Caco-2 (cell line): ENCODE measurements at places on chromosomes 3 and 15.

GRCh38 chr3:112582244-112582874, 20.5 kb downstream of the SLC35A5 start:
- DNase-seq, result no peak

- DNase-seq, result no peak
Observed at GRCh38 chr3:88041005-88041404, 17.8 kb downstream of the CGGBP1 start.

GRCh38 chr3:109355625-109356441, 18.5 kb upstream of the DPPA4 start:
- no peak for DNase-seq

- DNase-seq, result no peak
Observed at GRCh38 chr15:96290679-96291078, 39.8 kb upstream of the NR2F2 start.

GRCh38 chr3:31116651-31117050, 222.2 kb upstream of the GADL1 start:
- DNase-seq, result no peak

DNA sequence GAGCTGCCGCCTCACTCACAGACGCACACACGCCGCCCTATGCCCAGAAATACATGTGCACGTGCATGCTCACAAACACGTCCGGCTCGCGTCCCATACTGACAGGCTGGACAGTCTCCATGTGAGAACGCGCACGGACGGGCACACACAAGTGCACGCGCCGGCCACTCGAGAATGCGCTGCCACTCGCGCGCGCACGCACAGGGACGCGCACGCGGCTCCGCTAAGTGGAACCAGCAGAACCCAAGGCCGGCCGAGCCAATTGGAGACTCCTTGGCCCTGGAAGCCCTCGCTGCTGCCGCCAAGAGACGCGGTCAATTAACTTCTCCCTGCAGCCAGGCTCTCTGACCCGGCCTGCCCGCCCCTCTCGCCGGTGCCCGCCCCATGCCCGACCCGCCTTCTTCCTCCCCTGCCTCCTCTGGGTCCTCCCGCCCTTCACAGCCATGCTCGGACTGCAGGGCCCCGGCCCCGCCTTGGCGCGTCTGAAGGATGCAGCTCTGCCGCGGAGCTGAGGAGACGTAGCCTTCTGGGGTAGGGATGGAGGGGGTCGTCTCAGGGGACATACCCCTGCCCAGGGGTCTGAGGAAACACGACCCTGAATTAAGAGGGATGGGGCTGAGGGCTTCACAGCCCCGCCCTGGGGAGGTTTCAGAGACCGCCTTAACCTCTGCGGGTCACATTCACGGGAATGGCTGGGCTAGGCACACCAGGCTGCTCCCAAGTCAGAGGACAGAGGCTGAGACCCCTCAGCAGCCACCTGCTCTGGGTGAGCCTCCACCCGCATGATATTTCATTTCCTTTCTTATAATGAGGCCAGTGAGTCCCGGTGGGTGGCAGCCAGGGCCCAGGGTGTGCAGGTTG, 15.0 kb downstream of the PTH1R start:
- DNase-seq, result peak; percentile 71

DNA sequence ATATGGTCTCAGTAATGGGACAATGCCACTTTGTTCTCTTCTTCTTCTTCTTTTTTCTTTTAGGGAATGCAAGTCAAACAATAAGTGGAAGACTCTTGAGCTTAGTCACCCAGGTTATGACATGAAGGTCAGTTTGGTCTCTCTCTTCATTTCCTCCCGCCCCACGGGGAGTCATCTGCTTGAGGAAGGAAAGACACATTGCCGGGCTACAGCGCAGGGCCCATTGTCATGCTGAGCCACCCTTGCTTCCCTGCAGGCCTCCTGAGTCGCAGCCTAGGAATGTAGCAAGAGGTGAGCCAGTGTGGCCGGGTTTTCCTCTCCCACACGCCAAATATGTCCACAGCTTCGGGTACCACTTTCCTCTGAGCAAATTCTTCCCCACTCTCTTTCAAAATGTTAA, 47.6 kb downstream of the RAP2B start:
- DNase-seq, result peak; percentile 47

DNA sequence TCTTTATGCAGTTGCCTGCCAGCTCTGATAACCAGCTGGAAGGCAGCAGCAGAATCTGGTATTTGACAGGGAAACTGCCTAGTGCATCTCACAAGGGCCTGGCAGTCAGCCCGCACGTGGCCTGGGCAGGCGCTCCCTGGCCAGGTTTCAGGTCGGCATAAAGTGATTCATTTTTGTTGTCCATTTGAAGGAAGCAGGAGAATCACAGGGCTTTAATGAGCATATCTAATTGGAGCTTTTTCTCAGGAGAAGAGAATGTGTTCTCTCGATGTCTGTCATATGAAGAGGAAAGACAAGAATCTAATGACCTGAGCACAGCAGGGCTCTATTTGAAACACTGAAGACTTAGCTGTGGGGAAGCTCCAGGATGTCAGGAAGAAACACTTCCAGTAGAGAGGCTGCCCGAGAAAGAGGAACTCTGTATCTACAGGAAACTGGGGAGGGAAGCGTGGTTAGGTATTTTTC, 98.8 kb upstream of the MB21D2 start:
- DNase-seq, result no peak

DNA sequence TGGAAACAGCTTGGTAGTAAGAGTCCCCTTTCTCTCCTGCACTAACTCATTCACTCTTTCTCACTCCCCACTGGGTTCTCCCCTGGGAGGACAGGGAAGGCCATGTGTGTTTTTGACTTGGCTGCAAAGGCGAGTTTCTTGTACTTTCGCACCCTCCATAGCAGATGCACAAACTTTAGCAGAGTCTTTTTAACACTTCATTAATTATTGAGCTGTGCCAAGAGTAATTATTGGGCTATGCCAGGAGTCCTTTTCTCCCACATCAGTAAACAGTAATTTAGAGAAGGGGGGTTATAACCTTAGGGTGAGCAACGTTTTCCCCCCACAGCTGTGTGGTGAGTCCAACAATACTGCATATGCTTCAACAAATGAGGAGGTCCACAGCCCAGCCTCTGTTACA, 224.4 kb upstream of the ATP11B start:
- DNase-seq, result no peak

- no peak for DNase-seq
Observed at GRCh38 chr3:132344666-132345280, 27.6 kb downstream of the ACP3 start.

DNA sequence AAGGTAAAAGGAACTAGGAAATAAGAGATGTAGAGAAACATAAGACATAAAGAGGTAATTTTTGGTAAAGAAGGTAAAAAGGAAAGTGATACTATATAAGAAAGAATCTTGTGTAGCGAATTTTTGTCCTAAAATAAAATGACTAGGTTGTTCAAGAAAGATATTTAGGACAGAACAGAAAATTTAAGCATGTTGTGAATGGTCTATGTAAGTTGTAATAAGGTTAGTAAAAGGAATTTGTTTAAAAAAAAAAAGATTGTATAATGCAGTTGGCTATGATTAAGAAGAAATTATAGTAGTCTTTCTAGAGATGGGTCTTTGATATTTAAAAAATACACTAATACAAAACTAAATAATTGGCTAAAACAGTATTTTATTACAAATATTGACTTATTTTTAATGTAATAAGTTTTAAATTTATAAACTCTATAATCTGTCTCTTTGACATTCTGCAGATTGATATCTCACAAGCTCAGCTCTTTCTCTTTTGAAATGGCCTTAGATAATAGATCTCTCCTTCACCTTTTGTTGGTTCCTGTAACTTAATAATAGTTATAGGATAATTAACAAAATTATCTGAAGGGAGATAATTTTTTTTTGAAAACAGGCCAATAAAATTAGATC, 3.7 kb upstream of the SLC41A3 start:
- no peak for DNase-seq

GRCh38 chr3:45868213-45868612, 18.1 kb upstream of the CCR9 start:
- DNase-seq, result no peak

DNA sequence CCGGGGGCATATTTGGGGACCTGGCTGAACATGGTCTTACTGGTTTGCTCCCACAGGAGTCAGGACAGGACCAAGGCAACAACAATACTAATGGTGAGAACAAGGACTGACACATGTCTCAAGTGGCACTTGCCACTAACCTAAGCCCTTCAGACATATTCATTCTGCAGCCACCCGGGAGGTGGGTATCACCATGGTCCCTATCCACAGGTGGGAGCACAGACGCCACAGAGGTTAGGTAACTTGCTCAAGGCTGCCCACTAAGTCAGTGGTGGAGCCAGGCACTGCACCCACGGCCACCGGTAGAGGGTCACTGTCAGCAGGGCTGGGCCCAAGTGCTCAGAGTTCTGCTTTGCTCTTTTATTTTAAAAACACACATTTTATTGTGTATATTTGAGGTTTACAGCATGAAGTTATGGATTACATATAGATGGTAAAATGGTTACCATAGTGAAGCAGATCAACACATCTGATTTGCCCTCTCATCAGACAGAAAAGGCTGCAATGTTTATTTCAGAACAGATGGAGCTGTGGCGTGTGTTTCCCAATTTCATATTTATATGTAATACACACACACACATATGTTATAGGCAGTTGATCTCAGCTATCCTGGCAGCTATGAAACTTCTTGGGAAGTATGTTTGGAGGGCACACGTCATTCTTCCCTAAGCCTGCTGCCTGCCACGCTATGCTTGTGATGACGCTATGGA, 30.0 kb upstream of the SLC41A3 start:
- no peak for DNase-seq

- no peak for DNase-seq
Observed at GRCh38 chr3:178350763-178351162, 185.5 kb upstream of the KCNMB2 start.

DNA sequence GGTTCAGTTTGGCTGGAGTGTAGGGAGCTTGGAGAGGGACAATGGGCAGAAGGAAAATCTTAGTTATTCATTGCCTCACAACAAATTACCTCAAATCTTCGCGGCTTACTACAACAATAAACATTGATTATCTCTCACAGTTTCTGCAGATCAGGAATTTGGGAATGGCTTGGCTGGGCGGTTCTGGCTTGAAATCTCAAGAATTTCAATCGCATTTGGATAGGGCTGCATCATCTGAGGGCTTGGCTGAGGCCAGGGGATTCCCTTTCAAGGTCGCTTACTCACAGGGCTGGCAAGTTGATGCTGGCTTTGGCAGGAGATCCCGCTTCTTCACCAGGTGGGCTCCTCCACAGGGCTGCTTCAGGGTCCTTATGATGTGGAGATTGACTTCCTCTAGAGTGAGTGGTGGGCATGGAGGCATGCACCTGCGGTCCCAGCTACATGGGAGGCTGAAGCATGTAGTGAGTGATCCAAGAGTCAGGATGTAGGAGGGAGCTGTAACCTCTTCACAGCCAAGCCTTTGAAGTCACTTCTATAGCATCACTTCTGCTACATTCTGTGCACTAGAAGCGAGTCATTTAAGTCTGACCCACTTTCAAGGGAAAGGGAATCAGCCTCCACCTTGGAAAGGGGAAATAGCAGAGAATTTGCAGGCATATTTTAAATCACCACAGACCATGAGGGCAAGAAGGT, 63.1 kb downstream of the CDC25A start:
- DNase-seq, result peak; percentile 42

DNA sequence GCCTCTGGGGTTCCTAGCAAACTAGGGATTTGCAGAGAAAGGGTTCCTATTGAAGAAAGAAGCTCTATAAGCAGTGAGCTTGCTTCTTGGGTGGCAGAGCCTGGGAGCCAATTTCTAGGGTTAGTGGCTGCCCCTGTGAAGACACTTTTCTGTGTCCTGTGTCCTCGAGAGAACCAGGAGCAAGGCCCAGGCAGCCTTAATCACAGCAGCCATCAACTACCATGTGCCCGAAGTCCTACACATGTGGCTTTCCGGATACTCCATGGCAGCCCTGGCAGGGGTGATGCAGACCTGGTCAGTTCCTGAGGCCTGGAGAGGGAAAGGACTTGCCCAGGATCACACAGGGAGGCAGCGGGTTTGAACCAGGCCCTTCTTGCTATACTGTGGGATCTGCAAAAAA, 27.7 kb upstream of the TSPAN3 start:
- DNase-seq, result no peak

GRCh38 chr3:184423561-184423960, 43.7 kb downstream of the CHRD start:
- no peak for DNase-seq

DNA sequence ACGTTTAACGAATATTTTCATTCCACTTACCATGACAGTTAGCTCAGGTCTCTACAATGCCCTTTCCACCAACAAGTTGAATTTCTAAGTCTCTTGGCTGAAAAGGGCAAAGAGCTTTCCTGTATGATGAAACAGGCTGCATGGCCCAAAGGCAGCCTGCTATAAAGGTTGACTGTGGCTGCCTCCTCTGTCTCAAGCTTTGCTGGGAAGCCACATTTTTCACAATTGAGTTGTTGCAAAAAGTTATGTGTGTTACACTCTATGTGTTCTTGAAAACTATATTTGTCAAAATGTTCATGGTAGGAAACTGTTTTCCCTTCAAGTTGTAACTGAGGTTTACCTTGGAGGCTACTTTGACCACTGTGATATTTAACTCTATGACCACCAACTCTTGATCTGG, 49.5 kb downstream of the DZIP1L start:
- DNase-seq, result no peak

DNA sequence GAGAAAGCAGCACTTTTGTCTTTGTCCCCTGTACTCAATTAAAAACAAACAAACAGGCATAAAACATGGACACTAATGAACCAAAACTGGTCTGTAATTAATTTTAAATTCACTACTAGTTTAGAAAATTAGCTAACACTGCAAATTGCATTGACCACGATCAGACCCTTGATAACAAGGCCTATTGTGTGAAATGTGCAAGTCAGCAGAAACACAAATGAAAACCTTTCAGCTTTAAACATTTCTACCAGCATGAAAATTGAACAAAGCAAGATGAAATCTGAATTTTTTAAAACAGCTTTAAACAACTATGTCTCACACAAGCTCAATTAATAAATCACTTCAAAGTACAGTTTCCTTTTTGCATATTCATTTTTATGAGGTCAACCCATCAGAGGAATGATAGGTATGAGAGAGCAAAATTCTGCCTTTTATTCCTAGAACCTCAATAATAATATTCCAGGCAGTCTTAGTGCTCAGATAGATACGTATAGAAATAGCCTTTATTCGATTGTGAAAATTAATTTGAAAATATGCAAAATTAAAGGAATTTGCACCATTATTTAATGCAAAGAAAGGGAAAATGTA, 27.0 kb upstream of the CHMP2B start:
- DNase-seq, result no peak

DNA sequence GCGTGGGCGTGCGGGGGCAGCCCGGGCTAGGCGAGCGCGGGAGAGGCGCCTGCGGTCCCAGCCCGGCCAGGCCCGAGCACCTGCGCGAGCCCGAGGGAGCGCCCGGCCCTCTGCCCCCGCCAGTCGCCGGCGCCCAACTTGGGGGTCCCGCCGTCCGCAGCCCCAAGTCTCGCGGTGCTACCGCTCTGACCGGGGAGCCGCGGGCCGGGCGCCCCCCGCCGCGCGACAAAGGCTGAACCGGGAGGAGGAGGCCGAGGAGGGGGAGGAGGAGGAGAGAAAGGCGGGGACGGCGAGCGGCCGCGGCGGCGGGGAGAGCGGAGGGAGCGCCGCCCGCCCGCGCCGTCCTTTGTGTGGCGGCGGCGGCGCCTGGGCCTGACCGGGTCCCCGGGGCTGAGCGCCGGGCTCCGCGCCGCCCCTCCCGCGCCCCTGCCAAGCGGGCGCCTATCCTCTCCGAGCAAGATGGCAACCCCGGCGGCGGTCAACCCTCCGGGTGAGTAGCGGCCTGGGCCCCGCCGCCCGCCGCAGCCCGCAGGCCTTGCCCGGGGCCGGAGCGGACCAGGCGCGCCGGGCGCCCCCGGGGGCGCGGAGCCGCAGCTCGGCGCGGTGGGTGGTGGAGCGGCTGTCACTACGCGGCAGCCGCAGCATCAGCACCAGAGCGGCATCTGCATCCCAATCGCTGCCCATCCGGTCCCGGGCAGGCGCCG, at the start of gene ARNT2:
ARNT2 (plus strand) TSS at position 326 of the 704 bp plus-strand sequence; CDS start at position 460, 134 bp downstream.
- DNase-seq, result no peak
